ENCODE measurements at places on chromosomes 1 and 21.

DNA sequence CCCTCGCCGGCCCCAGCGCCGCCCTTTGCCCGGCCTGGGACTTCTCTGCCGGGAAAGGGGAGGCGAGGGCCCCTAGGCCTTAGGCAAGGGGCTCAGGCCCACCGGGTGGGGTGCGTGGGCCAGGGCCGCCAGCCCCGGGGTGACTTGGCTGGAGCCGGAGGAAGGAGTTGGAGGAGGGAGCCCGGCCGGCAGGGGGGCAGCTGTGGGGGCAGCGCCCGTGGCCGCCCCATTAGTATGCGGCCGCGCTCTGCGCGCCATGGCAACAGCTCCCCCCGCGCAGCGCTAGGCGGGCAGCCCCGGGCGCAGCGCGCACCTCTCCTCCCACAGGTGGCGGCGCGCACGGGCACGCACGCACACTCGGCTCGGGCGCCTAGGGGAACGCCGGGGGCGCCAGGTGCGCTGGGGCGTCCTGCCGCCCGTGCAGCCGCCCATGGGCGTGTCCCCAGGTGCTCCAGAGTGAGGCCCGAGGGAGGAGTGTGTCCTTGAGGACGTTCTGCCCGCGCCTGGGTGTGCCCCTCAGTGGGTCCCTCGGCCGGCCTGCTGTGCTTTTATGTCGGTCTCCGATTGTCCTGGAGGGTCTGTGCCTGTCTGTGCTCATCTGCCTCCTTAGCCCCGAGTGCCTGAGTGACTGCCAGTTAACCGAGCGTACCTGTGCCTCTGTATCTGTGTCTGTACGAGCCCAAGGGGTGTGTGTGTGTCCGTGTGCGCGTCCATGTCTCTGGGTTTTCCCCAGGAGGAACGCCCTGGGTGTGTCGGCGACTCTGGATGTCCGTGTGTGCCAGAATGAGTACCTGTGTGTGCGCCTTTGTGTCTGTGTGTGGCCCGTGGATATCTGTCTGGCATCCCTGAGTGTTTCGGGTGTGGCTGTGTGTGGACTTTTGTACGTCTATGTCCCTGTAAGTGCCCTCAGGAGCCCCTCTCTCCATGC, 38.2 kb upstream of the WASF2 start:
- DNase-seq, result peak; percentile 54

GRCh38 chr1:177410179-177410766, 239.5 kb downstream of the BRINP2 start:
- DNase-seq, result no peak

DNA sequence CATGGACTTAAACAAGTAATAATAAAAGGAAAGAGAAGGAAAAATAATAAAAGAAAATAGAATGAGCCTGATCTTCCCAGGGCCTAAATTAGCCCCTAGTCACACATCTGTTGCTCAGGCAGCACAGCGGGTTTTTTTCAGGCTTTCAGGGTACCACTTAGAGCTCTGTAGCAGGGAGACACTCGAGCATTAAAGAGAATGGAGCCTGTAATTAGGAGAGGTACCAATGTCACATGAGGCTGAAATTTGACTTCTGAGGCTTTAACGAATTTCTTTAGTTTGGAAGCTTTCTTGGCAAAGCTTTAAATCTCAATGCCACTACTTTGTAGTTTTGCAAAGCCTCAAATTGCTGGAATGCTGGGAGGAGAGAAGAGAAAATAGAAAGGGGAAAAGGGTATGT, 116.3 kb downstream of the AK5 start:
- DNase-seq, result no peak

- no peak for DNase-seq
Measured at GRCh38 chr1:230270559-230271281, 155.4 kb downstream of the PGBD5 start.

DNA sequence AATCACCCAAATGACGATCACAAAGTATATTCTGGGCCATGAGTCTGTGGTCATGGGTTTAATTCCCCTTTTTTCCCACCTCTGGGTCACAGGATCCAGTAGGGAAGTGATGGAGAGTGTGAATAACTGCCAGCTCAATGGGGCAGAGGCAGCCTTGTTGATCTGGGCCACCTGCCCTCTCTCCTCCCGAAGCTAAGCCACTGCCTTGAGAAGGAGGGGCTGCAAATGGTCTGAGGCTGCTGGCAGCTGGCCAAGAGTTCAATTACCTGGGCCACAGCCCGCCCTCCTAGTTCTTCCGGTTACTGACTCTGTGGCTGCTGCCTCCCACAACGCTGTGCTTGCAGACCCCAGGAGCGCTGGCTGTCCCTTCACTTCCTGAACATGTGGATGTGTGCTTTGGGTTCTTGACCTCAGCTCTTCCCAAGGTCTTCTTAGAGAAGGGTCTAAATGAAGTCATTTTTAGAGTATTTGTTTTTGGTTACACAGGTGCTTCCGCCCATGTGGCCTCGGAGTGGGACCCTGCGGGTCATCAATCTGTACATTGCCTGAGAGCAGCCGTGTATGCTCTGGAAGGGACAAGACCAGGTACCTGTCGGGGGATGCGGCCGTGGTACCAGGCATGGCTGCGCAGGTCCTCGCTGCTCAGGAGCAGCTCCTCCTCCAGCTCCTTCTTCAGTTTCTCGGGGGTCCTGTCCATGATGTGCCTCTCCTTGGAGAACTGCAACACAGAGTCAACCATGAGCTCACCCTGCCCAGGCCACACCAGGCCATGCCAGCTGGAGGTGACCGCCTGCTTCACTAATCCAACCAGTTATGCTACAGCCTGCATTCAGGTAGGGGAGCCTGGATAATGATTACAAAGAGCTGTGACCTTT, 89.7 kb downstream of the BCAR3 start:
- no peak for DNase-seq

- peak; percentile 6 for DNase-seq
Measured at GRCh38 chr1:8031176-8031785, 5.2 kb upstream of the ERRFI1 start.

DNA sequence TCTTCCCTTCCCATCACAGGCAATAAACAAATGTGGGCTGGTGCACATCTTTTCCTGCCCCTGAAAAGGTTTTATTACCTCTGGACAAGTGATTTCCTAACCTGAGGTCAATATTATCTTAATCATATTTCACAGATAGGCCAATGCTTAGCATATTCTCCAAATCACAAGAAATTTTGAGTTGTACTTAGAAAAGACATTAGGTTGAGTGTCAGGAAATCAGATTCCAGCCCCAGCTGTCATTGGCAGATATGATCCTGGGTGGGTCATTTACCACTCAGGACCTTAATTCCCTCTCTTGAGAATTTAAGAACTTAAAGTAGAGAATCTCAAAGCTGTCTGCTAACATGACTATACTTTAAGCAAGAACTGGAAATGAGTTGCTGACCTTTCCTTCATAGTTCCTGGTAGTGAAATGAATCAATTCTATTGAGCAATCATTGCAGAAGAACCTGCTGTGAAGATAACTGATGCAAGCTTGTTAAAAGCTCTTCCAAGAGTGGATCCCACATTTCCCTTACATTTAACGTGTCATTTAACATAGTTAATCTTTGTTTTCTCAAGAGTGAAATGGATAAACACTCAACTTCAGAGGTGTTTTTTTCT, 46.4 kb upstream of the CR2 start:
- no peak for DNase-seq

GRCh38 chr21:27515676-27516075, 548.8 kb upstream of the ADAMTS5 start:
- no peak for DNase-seq

- DNase-seq, result no peak
Measured at GRCh38 chr1:231252336-231252735, 11.3 kb downstream of the GNPAT start.

- DNase-seq, result no peak
Measured at GRCh38 chr1:151516031-151516511, 4.9 kb downstream of the CGN start.

- no peak for DNase-seq
Measured at GRCh38 chr1:24309762-24310485, 9.2 kb upstream of the GRHL3 start.

- DNase-seq, result no peak
Measured at GRCh38 chr21:44575307-44576024, 1.9 kb downstream of the KRTAP10-4 start.

GRCh38 chr1:167077868-167078210, 12.3 kb downstream of the GPA33 start:
- no peak for DNase-seq

GRCh38 chr1:221117133-221117532, 237.9 kb downstream of the HLX start:
- DNase-seq, result no peak

- no peak for DNase-seq
Measured at GRCh38 chr1:245877976-245878375, 629.1 kb downstream of the SMYD3 start.

DNA sequence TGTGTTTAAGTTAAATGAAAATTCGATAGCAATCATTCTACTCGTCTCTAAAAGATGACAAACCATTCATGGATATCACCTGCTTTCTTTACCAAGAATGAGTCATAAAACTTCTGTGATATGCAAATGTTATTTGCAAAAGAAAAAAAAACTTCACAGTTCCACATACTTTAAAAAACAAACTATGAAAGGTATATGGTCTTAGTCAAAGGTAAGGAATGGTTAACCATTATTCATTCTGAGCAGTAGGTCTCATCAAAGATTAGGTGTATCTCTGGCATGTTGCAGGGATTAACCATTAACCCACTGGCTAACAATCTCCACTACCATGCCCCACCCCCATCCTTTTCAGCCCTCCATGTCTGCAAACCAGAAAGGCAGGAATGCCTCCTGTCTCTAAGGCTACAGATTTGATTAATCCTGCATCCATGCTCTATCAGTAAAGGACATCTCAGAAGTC, 44.4 kb downstream of the PTPN14 start:
- no peak for DNase-seq

DNA sequence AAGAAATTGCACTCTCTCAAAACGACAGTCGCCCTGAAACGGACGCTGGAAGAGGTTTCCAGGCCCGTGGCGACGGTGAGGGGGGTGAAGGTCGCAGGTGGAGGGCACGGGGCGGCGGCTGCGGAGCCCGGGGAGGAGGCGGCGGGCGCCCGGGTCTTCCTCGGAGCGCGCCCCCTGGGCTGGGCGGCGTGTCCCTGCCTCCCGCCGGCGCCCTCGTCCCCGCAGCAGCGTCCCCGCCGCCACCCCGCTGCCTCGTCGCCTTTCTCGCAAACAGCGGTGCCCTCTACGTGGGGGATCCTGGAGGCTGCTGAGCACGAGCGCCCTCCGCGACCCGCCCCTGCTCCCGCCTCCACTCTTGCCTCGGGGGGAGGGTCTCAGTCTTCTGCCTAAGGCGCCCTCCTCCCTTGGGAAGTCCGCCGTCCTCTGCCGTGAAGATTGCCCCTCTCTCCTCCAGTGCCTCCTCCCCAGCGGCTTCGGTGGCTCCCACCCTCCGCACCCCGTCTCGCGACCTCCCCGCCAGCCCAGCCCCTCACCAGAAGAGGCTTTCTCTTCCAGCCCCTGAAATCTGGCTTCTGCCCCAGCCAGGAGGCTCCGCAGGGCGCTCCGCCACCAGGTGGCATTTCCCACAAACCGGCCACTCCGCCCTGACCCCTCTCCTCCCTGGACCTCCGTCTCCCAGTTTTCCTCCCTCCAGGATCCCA, 227.4 kb downstream of the SDCCAG8 start:
- no peak for DNase-seq

- DNase-seq, result no peak
Measured at GRCh38 chr1:201489643-201490261, 17.2 kb downstream of the CSRP1 start.

DNA sequence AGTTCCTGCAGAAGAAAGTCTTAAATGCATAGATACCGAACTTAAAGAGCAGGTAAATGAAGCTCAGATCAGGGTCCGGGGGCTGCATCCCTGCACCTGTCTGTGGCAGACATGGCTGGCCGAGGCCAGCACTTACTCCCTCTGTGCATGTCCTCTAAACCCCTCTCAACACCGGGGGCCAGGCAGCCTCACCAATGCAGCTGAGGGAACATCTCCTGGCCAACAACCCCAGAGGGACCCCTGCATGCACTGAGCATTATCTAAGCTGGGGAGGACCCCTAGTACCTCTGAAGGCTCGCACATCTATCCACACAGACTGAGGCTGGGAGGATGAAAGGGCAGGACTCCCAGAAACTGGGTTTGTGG, 18.4 kb downstream of the TTC34 start:
- DNase-seq, result no peak

GRCh38 chr1:68129536-68130250, 79.3 kb upstream of the DIRAS3 start:
- DNase-seq, result no peak

DNA sequence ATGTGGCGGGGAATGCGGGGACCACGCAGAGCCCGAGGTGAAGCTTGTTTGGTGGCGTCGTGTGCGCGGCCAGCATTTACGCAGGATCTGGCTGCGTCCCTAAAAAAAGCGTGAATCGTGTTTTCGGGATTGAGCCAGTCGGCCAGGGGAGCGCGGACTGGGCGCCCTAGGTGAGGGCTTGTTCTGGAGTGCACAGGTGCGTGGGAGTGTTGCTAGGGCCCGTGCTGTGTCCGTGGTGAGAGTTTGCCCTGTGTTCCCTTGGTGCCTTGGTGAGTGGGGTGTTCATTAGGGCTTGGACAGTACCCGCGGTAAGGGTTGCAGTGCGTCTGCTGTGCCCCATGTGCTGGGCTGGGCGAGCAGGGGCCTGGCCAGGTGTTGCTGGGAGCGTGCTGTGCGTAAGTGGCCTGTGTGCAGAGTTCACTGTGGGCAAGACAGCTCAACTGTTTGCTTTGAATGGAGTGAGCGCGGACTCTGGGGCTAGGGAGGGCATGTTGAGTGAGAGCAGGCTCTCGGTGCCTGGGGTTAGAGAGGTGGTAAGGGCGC, 673 bp downstream of the CD46 start:
- DNase-seq, result peak; percentile 6

DNA sequence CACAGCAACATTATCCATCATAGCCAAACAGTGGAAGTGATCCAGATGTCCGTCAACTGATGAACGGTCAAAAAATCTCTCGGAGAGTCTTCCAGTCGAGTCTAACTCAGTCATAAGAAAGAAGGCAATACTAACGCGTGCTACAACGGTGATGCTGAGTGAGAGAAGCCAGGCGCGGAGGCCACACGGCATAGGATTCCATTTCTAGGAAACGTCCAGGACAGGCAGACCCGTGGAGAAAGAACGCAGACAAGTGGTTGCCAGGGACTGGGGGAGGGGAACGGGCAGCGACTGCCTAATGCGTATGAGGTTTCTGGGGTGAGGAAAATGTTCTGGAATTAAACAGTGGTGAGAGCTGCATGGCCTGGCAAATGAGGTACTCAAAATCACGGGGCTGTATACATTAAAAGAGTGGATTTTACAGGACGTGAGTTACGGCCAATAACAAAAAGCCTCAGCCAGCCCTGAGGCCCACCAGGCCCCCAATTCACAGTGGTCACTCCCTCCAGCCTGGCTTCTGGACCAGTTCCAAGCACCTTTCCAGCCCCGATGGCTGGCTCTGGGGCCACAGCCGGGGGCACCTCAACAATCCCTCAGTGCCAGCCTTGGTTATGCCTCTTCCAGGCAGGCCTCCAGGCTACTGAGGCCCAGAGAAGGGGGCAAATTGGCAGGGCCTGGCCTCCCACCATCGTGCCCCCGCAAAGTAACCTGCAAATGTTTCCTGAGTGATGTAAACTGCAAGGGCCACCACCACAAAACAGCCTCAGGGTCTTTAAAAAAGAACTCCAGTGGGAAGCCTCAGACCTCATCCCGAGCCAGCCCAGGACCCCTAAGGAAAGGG, 3.4 kb downstream of the WNT9A start:
- no peak for DNase-seq

- no peak for DNase-seq
Measured at GRCh38 chr1:15042866-15043265, 110.7 kb upstream of the TMEM51 start.

- no peak for DNase-seq
Measured at GRCh38 chr1:21966247-21967000, 10.4 kb upstream of the CELA3B start.
